ENCODE measurements at places on chromosomes 6 and 20.

DNA sequence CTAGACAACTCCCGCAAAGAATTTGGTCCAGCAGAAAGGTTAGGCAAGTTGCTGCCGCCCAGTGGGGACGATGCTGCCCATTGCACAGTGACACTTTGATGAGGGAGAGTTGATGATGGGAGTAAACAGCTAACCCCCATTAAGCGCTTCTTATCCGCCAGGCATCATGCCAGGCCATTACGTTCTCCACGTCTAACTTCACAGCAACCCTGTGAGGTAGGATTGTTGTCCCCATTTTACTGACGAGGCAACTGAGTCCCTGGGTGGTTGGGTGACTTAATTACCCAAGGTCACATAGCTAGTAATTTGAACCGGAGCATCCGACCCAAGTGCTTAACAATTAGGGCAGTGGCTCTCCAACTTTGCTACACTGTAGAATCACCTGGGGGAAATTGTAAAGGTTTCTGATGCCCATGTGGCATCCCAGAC is 738 bp downstream of the RALGAPB start:
- no peak for DNase-seq

DNA sequence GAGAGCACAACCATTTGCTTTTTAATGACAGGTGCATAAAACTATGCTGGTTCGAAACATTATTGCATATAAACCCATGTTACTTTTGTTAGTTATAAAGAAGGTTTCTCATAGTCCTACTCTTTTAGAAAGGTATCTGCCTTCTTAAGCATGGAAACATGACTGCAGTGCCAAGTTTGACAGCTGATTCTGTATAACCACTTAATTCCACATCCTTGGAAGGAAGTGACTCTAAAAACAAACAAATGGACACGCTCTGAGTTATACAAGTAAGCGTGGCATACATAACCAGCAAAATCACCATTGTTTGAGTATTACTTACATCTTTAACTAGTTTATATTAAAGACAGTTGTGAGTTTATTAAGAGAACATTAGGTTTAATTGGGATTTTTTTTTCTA is 125.0 kb upstream of the HDGFL1 start:
- no peak for DNase-seq

DNA sequence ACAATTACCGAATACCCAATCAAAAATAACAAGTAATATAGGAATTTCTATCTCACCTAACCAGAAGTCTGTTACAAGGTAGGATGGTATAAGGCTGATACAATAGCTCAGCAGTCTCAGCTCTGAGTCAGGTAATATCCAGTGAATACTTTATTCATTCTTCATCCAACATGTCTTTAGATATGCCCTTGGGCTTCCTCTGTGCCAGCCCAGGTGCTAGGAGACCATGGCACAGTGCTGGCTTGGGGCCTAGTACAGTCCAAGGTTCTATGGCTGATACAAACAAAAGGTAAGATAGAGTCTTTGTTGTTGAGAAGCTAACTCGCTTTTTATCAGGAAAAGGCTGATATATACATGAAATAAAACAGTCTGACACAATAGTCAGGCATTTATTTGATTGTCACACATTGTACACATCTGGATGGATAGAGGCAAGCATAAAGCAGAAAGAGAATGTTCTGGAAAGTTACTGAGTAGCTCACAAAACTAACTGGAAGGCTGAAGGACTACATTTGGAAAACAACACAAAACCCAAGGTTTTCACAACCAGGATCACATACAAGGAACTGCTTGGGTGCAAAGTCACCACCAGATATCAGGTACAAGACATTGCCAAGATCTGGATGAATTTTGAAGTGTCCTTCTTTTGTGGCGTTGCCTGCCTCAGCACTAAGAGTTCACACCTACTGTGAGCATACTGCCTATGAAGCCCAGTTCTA is 110.4 kb upstream of the SCAF8 start:
- DNase-seq: no peak

DNA sequence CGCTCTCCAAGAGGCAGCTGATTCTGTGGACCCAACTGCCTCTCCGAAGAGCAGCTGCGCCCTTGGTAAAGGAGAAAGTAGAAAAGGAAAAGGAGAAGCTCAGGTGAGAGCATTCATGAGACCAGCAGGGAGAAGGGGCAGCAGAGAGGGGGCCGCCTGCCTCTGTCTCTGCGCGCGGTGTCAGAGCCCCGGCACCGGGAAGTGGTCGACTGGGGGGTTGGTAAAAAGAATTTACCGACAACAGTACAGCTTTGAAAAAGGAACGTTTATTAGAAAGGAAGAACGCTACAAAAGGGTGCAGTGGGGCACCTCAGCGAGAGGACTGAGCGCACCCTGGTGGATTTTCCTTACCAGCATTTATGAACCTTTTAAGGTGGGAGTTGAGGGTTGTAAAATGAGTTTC is 61.9 kb downstream of the GPR6 start:
- peak; percentile 34 for DNase-seq

DNA sequence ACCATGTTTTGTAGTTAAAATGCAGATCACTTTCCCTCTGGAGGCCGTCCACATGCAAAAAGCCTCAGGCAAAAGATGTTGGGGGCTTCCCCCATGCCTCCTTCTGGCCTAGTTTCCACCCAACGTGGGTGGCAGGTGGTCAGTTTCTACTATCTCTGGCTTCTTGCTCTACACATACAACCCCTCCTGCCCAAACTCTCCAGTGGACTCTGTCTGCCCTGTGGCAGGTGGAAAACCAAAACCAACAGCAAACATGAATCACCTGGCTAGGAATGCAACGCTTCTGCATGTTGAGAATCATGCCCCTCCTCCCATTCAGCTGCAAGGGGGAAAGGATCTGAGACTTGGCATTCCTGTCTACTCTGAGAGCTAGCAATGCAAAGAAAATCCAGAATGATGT is 94.8 kb downstream of the MBOAT1 start:
- DNase-seq: no peak

DNA sequence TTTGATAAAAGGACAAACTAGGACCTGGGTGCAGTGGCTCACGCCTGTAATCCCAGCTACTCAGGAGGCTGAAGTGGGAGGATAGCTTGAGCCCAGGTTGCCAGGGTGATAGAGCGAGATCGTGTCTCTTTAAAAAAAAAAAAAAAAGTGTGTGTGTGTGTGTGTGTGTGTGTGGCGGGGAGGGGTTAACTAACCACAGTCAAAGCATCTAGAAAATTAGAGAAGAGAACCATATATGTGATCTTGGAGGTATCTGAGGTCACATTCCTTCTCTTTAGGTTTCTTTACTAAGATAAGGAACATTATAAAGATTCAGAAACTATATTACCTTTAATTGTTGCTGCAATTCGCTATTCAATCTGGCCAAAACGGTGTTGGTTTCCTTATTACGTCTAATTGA is 80.9 kb downstream of the REPS1 start:
- DNase-seq: no peak

- no peak for DNase-seq
These were observed 31.4 kb downstream of the RAMACL start for GRCh38 chr6:166555086-166555485.

DNA sequence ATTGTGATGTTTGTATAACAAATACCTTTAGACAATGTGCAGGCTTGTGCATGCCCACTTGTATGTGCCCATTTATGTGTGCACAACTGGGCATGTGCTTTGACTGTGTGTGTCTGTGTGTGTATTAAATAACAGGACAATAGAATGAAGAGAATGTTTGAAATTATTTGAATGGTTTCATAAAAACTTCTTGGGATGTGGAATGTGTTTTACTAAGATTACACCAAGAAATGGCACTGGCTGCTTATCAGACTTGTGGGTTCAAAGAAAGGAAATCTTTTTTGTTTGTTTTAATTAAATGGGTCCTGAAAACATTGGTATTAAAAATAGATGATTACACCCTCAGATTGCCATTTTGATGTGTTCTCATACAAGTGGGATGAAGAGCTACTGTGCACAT is 191.6 kb upstream of the CCN2 start:
- no peak for DNase-seq

DNA sequence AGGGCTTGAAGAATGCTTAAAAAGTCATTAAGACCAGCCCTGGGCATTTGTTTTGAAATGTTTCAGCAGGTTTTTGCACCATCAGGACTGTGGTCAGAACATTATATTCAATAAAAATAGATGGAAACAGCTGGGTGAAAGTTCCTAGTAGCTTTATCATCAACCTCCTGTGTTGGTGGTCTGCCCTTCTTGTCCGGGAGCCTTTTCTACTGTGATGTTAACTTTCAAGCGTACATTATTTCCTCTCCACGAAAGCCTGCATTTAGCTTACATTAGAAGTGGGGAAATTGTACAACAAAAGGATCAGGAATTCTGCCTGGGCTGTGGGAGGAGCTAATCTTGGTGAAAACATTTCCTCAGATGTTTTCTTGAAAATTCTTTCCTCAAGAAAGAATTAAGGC is 71.1 kb downstream of the LAMA4 start:
- DNase-seq: no peak

- no peak for DNase-seq
These were observed 25.9 kb downstream of the GLO1 start for GRCh38 chr6:38676974-38677544.

DNA sequence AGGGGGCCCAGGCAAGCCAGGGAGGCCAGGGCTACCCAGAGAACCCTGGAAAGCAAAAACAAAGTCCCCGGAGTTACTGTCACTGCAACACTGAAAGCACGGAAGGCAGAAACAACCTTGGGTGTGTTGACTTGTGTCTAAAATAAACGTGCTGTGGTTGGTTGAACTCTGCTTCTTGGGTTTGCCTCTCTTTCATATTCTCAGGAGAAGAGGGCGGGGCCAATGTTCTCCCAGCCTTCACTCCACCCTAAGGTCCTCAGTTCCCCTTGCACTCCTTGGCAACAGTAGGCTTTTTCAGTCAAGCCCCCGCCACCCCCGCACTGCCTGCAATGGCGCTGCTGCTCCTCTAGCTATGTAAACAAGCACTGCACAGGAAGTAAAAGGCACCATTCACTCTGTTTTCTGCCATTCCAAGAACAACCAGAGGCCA is 60.9 kb downstream of the COL9A1 start:
- DNase-seq: no peak

GRCh38 chr6:31559958-31560696 is 12.0 kb upstream of the LTA start:
- DNase-seq: no peak

DNA sequence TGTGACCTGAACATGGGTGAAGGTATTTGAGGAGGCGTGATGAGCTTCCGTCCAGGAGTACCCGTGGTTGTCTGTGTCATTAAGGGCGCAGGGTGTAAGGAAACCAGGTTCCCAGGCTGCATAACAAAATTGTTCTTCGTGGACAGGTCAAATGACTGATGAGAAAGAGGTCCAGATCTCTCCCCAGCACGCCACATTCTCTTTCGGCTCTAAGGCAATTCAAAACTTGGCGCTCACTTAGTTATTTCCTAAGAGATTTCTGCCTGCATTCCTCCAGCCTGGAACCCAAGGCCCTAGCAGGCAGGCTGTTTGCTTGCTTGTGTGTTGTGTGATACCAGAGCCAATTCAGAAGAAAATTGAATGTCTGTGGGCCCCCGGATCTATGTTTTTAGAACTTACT is 139.9 kb downstream of the AGPAT4 start:
- no peak for DNase-seq

- DNase-seq: peak; percentile 50
These were observed 637 bp downstream of the MYLK4 start for GRCh38 chr6:2749969-2750600.

Data from central memory CD4-positive, alpha-beta T cell (primary cell).